ENCODE measurements at places on chromosomes 7 and 10.

- DNase-seq: no peak
Observed at GRCh38 chr7:73626814-73627213, 2.5 kb upstream of the MLXIPL start.

- peak; percentile 8 for DNase-seq
Observed at GRCh38 chr7:24812305-24812945, 55.2 kb upstream of the GSDME start.

GRCh38 chr7:55571511-55572377 lies 558 bp downstream of the VOPP1 start:
- DNase-seq: peak; percentile 56

GRCh38 chr7:101996131-101996691 lies 178.8 kb downstream of the CUX1 start:
- no peak for DNase-seq

DNA sequence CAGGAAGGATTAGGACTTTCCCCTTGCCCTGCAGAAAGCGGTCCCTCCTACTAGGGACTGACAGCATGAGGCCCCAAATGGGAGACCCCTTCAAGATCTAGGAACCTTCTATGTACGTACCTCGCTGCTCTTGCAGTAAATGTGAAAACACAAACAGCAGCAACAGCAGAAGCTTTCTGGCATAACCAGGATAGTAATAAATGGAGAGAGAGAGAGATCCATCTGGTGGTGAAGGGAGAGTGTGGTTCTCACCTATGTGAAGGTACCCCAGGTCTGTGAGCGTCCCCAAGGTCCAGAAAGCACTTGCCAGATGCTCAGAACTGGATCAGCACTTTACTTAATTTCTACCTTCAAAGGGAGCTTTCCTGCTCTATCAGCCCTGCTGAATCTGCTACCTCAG lies 592.7 kb downstream of the PARD3 start:
- DNase-seq: no peak

- DNase-seq: peak; percentile 74
Observed at GRCh38 chr7:151875942-151876898, 695 bp downstream of the PRKAG2 start.

DNA sequence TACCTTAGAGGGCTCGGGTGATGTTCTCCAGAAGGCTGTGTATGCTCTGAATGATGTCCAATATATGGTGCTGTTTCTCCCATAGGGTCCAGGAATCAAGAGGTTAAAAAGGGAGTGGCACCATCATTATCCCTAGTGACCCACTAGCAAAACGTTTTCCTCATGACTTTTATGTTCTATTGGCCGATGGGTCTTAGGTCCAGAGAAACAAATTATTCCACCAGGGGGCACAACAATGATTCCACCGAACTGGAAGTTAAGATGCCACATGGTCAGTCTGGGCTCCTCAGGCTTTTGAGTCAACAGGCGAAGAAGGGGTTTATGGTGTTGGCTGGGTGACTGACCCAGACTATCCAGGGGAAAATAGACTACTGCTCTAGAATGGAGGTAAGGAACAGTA lies 256.1 kb downstream of the COBL start:
- DNase-seq: no peak

- no peak for DNase-seq
Observed at GRCh38 chr7:80379034-80379982, 132.6 kb downstream of the GNAT3 start.

GRCh38 chr7:155792315-155792960 lies 19.8 kb downstream of the SHH start:
- DNase-seq: no peak

DNA sequence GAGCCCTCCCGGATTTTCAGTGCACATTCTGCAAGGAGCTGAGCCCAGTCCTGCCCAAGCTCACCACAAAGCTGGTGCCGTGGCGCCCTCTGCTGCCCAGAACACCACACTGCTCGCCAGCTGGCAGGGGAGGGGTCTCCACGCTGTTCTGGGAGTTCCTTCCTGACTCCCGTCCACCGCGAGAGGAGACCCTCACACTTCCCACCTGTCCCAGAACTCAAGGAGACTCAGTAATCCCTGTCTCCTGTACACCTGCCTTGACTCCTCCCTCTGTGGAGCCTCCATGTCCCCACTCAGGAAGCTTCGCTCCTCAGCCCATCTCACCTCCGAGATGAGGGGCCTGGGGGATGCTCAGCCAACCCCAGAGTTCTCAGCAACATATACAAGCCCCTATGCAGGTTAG lies 11.3 kb downstream of the C10orf105 start:
- peak; percentile 55 for DNase-seq

DNA sequence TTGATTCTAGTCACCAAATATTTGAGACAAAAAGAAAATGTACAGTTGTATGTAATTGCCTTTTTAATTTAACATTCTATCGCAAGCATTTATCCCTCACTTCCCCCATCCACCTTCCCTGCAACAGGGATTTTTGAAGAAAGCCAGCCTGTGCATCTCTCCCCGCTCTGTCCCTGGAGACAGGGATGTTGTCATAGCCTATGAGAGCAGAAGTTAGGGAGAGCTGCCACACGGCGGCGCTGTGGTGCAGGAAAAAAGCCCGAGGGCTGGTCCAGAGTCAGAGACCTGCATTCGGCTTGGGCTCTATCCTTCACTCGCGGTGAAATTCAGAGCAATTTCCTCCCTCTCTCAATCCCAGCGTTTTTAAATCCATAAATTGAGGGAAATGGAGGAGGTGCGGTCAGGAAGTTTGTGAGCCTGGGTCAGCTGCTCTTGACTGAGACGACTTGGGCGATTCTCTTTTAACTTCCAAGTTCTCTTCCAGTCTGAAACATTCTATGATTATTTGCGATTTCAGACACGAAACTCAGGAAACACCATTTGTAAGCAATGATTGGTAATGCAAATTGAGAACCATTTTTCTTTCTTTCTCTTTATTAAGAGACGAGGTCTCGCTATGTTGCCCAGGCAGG lies 17.5 kb downstream of the HKDC1 start:
- DNase-seq: peak; percentile 71

- DNase-seq: no peak
Observed at GRCh38 chr10:114566064-114566463, 92.0 kb downstream of the ABLIM1 start.

GRCh38 chr7:14690486-14690885 lies 212.1 kb downstream of the DGKB start:
- DNase-seq: no peak

- no peak for DNase-seq
Observed at GRCh38 chr7:101564778-101565211, 64.3 kb downstream of the MYL10 start.

DNA sequence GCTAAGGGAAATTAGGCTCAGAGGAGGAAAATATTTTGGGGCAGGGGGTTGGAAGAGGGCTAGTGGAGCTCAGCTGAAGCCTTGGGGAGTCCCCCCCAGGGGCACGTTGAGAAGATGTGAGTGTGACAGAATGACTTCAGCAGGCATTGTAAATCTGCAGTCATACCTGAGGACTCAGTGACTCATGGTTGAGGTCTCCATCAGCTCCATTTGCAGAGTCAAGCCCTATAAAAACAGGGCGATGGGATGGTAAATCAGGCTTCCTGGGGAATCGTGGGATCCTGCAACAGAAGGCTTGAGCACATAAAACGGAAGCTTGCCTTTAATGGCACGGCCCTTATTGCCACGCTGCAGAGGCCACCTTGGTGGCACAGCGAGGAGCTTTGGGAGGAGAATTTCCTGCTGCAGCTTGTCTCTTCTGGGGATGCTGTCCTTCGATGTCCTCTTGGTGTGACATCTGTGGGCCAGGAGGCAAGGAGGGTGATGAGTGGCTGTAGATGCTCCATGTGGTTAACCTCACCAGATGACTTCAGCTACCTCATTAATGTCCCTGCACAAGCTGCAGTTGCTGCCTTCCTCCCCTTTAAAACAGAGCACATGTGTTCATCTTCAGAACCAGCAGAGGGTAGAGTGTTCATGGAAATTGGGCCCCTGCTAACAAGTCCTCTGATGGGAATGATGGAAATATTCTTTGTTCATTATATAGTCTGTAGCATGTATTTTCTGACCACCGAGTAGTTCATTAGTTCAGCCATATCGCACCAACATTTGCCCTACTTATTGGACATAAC lies 285.9 kb downstream of the LRMDA start:
- no peak for DNase-seq

DNA sequence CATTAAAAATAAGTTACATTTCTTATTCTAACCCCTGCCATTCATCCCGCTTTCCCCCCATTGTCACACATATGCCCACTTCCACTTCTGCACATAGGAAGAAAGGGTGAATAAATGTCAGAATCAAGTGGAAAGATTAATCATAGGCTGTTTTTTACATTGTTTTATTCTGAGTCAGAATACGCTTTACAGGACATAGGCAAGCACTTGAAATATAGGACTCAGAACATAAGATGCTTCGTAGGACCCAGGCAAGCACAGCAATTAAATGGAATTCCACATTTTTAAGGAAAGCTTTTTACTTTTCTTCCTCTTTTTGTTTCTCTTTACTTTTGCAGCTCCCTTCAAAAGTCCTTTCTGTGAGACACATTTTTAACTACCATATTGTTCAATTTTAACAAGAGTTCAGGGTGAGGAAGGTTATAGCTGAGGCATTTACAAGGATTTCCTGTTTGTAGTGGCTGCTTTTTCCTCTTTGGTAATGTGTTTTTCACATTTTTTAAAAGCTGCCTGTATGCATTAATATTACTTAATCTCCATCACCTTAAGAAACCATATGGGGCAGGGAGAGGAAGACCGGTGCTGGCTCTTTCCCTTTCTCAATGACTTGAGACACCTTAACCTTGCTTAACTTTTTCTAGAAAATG lies 130.0 kb downstream of the TES start:
- DNase-seq: no peak

DNA sequence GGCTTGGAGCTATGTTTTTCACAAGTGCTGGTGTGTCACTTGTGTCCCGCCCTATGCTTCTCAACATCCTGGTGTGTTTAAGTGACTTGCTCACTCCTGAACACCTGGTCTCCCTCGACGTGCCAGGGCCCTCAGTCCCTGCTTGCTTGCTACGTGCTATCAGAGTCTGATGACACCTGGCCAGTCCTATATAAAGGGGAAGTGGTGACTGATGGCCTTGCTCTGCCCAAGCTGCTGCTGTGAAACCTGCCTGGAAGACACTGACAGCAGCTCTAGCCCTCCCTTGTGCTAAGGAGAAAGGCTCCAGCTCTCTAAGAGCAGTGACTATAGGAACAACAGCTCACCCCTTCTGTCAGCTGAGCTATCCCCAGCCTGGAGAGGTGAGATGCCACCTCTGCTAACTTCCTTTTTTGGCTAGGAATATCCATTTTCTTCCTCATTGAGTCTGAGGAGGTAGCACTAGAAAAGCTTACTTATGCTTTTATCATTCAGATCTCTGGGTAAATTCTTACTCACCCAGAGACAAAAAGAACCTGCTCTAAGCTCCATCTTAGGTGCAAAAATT lies 77.2 kb upstream of the PLXNA4 start:
- no peak for DNase-seq

- no peak for DNase-seq
Observed at GRCh38 chr7:25642849-25643248, 414.6 kb upstream of the NPVF start.

- DNase-seq: no peak
Observed at GRCh38 chr7:65239707-65240352, 133.8 kb upstream of the ZNF92 start.

DNA sequence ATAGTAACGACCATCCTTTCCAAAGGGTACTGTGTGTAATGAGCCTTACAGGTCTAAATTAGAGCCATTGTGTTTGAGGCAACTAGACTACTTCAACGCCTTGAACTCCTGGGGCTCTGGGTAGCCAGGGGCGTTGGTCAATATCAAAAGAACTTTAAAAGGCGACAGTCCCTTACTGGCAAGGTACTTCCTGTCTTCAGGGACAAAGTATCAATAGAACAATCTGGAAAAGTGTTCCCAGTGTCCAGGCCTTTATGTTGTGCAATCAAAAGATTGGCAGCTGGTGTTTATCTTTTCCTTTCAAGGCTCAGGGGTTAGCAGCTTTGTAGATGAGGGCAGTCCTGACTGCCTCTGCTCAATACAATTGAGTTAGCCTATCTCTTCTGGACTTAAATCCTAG lies 284.3 kb downstream of the PARD3 start:
- no peak for DNase-seq

DNA sequence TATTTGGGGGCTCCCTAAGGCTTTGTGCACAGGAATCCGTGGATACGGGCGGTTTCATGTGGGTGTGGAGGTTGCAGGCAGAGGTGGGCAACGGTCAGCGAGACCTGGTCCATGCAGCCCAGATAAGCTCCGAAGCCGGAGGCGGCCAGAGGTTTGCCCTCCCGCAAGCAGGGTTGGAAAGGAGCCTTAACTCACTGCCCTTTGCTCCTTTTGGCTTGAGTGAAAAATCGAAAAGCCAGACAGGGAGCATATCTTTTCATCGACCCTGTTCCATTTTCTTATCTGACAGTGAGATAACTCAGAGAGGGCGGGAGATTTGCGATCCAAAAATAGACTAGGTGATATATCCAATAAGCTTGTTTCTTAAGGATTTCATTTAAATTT lies 1.5 kb downstream of the GRM3 start:
- no peak for DNase-seq

- no peak for DNase-seq
Observed at GRCh38 chr7:25308906-25309705, 80.8 kb upstream of the NPVF start.

- DNase-seq: peak; percentile 37
Observed at GRCh38 chr10:21534604-21535493, 817 bp downstream of the MLLT10 start.

DNA sequence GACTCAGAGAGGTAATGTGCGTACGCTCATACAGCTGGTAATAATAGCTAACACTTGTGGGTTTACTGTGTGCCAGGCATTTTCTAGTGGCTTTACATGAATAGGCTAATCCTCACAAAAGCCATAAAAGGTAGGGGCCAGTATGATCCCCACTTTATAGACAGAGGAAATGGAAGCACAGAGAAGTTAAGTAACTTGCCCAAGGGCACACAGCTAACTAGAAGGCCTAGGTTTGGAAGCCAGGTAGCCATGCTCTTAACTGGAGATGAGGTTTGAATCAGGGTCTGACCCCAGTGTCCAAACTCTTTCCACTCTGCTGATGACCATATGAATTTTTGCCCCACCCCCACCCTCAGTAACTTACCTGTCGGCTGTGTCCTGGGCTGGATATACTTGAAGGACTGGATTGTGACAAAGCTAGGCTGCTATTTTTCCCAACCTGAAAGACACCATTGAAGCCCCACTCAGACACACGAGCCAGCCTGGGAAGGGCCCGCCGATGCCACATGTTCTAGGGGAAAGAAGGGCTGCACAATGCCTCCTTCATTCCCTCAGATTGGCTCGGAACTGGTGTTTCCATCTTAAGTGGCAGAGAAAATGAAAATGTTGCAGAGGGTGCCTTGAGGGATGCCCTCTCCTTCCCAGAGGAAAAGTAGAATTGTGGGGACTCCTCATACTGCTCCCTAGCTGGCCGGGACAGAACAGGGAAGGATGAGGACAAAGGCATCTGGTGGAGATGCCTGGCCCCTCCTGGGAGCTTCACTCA lies 29.1 kb upstream of the EFCAB10 start:
- DNase-seq: no peak

DNA sequence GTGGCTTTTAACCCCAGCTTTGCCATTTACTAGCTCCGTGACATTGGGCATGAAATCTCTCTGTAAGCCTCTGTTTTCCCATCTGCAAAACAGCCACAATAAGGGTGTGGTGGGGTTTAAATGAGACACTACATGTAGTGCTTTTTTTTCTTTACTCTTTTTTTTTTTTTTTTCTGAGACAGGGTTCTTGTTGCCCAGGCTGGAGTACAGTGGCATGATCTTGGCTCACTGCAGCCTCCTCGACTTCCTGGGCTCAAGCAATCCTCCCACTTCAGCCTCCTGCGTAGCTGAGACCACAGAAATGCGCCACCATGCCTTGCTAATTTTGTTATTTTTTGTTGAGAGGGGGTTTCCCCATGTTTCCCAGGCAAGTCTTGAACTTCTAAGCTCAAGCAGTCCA lies 8.3 kb upstream of the DENND10 start:
- no peak for DNase-seq

- DNase-seq: no peak
Observed at GRCh38 chr10:121662945-121663917, 65.0 kb upstream of the FGFR2 start.
